ENCODE measurements at places on chromosomes 16 and 17.

DNA sequence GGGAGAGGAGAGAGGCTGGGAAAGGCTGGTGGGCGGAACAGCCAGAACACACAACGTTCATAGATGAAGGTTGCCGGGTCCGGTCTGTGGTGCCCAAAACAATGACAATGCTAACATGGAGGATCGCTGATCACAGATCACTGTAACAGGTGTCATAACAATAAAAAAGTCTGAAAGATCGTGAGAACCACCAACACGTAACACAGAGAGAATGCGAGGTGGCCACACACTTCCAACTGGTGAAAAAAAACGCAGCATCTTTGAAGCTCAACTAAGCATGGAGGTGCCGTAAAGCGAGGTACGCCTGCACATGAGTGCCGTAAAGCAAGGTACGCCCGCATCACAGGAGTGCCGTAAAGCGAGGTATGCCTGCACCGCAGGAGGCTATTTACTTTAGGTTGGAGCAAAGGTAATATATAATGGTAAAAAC is 42.3 kb downstream of the ABR start:
- no peak for DNase-seq

- peak; percentile 25 for DNase-seq
Measured at GRCh38 chr17:34361478-34362061, 1.5 kb downstream of the CCL1 start.

- DNase-seq, result peak; percentile 99
Measured at GRCh38 chr16:69424053-69424934, at the start of gene CYB5B. TSS of gene CYB5B (plus strand) at chr16:69424619. CDS start at chr16:69424684, 65 bp downstream.

DNA sequence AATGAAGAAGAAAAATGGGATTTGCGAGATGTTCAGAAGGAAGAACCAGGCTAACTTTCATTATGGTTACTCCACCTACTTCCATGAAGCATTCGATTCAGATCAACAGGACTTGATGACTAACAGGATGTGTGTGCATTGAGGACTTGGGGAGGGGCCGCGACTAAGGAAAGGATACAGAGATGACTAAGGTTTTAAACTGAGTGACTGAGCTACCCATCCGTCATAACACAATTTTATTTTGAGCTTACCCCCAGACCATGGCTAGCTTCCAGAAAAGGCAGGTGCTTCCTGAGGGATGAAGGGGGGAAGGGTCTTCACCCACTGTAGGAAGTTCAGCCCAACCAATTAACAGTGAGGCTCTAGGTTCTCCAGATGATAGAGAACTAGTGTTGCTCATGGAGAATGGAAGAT is 2.5 kb upstream of the CDYL2 start:
- DNase-seq, result peak; percentile 60

- no peak for DNase-seq
Measured at GRCh38 chr17:64216000-64216337, 47.1 kb downstream of the TEX2 start.

GRCh38 chr17:49373115-49373514 is 11.1 kb upstream of the ZNF652 start:
- no peak for DNase-seq

- DNase-seq, result peak; percentile 52
Measured at GRCh38 chr16:19481296-19481695, 40.6 kb downstream of the GDE1 start.

GRCh38 chr16:50742576-50743200 is 802 bp downstream of the CYLD start:
- peak; percentile 23 for DNase-seq

DNA sequence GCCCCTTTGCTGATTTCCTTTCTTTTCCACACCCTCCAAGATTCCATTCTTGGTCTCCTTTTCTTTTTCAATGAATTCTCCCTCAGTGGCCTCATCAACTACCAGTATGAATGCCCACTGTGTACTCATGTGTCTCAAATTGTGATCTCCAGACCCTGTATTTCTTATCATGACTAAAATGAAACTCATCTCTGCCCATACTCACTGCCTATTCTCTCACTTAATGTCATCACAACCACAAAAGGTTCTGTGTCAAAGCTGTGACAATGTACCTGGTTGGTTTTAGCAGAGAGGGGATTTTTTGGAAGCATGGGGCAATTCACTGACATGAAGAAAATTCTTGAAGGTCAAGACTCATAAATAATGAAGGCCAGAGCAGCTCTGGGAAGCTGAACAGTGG is 11.5 kb upstream of the TBX4 start:
- DNase-seq, result no peak

- no peak for DNase-seq
Measured at GRCh38 chr17:17609121-17609520, 17.6 kb upstream of the PEMT start.

DNA sequence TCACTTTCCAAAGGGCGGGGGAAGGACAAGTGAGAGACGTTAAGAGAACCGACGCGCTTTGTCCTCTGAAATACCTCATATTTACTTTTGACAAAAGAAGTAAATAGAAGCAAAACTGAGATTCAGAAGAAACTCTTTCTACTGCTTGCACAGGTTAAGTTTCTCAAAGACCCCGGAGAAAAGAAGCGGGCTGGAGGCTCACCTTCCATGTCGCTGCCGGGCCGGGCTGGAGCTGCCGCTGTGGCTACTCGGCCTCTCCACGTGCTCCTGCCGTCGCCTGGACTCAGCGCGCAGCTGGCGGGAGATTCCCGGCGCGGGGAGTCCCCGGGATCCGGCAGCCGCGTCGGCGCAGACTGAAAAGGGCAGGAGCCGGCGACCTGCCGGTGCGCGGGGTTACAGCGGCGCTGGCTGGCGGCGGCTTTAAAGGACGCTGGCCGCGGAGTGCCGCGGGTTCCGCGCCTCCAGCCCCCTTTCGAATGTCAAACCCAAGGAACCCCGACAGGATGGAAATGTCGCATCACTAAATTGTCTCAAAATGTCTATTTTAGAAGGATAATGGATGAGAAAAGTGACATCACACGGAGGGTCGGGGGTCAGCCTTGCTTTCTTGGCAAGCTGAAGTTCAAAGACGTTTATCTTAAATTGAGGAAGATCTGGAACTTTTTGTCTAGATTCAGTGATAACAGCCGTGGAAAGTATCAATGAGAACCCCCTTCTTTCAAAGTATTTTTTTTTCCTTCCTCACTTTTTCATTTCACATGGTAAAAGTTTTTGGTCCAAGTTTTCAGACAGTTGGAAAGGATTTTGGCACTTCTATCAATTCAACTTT is at the start of gene IKZF3:
TSS of gene IKZF3 (minus strand) at position 395 of the 829 bp plus-strand sequence. CDS start at position 209, 186 bp downstream.
- no peak for DNase-seq

- no peak for DNase-seq
Measured at GRCh38 chr16:50603206-50604064, 55.2 kb downstream of the NKD1 start.

DNA sequence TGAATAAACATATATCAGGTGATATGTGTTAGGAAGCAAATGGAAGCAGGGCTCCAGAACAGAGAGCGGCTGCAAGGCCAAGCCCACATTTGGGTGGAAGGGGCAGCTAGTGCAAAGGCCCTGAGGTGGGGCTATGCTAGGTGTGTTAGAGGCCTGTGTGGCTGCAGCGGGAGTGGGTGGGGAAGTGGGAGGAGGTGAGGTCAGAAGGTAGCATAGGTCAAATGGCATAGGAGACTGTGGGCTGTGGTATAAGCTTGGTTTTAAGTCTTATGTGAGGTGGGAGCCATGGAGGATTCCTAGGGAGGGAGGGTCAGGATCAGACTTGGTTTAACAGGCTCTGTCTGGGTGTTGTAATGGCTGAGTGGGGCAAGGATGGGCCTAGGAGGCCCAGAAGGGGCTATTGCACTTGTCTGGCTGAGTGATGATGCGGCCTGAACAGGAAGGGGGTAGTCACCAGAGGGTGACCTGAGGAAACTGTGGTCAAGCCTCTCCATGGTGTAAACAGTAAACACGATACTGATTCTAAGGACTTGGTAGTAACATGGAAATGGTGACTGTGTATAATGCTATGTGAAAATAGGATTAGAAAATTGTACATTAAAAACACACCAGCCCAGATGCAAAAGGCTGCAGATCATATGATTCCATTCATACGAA is 31.1 kb downstream of the RAI1 start:
- peak; percentile 51 for DNase-seq

DNA sequence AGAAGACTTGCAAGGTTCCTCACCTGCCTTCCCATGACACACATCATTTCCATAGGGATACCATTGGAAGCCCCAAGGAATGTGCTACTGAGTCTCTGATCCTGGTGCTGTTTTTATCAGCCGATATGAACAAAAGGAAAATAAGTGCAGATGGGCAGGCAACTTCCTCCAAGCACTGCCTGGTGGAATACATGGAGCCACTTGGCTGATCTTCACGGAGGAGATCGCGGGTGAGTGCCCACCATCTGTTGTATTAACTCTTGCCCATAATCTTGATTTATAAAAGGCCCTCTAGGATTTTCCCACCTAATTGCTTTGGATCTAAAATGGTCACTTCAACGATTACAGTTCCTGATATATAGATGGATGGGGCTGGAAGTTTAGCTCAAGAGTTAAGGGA is 24.7 kb upstream of the CDRT15 start:
- DNase-seq, result no peak

DNA sequence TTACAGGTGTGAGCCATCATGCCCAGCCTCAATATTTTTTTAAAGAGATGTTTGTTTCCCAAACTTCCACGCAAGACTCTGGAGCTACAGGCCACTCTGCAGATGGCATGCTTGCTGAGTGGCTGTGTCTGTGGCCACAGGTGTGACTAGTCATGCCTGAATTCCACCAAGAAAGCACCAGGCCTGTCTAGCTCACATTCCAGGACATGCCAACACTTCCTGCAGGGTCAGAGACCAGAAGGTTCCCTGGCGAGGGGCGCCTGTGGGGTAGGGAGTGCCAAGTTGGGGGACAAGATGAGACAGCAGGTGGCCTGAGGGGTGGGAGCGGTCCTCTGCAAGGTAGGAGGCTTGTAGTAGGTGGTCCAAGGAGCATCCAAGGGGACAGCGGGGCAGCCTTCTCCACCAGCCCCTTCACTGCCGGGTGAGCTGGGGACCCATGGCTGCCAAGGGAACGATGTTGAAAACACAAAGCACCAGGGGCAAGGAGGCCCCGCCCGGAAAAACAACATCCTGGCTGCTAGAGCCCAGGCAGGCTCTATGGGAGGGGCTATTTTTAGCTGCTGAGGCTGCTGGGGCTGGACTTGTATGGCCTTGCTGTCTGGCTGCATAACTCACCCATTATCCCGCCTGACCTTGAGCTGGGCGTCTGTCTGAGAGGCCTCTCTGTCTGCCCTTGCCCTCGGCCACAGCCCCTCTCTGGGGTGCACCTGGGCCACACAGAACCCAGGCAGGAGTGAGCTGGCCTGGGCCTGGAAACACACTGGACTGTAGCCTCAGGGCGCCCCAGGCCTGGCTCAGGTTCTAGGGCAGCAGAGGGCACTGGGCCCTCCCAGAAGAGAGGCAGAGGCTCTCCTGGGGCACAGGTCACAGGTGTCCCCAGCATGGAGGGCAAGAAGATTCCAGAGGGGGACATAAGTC is 5.7 kb downstream of the TRIM47 start:
- DNase-seq, result peak; percentile 78

DNA sequence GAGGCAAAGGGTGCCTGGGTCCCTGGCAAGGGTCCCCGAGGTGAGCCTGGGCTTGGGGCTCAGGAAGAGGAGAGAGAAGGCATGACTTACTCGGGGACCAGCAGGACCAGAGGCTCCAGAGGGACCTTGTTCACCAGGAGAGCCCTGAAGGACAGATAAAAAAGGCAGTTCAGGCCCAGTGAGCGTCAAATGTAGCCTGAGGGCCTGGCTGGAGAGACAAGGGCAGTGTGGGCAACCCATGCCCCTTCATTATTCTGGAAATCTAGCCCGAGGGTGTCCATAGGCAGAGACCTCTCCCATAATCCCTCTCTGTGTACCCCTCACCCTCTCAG is 14.1 kb downstream of the COL1A1 start:
- no peak for DNase-seq

- DNase-seq, result no peak
Measured at GRCh38 chr16:3580251-3580651, 3.0 kb upstream of the NLRC3 start.

DNA sequence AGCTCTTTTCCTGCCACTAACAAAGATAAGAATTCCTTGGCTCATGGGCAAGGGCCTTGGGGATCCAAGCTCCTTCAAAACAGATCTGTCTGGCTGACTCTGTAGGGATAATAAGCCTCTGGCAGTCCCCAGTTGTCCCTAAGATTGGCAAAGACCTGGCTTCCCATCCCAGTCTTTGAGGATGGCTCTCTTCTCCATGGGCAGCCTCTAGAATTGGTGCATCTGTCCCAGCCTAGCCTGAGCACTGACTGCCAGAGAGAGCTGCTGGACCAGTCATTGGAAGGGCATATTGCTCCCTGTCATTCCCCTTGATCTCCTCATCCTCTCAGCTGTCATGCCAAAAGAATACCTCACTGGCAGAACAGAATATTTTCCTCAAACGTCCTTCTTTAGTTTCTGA is 13.2 kb upstream of the CUEDC1 start:
- DNase-seq, result no peak

- no peak for DNase-seq
Measured at GRCh38 chr17:45313996-45314740, 2.7 kb downstream of the MAP3K14 start.

DNA sequence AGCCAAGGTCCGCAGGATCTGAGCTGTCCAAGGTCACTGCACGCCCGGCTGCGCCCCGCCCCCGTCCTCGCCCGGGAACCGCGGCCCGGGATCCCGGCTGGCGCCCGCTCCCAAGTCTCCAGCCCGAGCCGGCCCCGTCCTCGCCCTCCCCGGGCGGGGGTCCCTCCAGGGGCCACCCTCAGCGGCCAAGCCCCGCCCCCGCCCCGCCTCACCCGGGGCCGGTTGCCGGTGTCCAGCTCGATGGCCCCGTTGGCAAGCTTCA is 216 bp downstream of the VPS9D1 start:
- DNase-seq, result no peak

GRCh38 chr17:42917236-42917603 is 16.6 kb downstream of the G6PC1 start:
- DNase-seq, result no peak

DNA sequence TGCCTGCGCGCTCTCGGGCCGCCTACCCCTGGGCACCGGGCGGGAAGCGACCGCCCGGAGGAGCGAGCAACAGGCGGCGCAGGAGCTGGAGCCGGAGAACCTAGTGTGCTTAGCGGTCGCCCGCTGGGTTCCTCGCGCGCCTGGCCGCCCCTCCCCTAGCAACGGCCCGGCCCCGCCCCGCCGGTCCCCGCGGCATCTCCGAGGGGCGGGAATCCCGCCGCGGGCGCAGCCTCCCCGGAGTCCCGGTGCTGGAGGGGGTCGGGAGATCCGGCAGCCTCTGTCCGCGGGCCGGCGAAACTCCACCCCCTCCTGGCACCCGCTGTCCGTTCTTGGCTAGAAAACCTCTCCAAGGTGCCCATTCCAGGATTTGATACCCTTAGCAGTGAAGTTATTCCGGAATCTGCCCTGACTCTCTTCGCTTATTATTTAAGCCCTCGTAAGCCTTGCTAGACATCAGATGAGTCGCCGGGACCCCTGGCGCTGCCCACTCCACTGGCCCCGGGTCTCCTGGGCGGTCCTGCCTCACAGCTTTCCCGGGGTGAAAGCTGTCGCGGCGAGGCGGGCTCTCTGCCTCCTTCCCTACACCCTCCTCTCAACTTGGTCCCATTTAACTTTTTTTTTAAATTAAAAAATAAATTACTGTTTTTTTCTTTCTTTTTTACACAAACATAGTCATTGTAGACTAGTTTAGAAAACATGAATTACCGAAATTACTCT is at the start of gene RPRML:
TSS of gene RPRML (minus strand) at position 107 of the 717 bp plus-strand sequence. CDS start 246 bp downstream, outside the sequence.
- no peak for DNase-seq

Measured in MCF 10A (cell line).